Uterus (tissue), 4 donors: ENCODE measurements at places on chromosomes 2 and 18. TPM values are rescaled to one million over a fixed set of nuclear protein-coding genes. Genes with fewer than 3 reads are reported as not detected.

The PLA2R1 gene
- 25.4 TPM for total RNA-seq

The GRP gene
- not detected for total RNA-seq

The ALPG gene
- total RNA-seq, result not detected

The UGT1A6 gene
- total RNA-seq, result not detected

The SERPINB13 gene
- total RNA-seq, result not detected

The LCT gene
- total RNA-seq, result 0.07 TPM

The SGPP2 gene
- 4.2 TPM for total RNA-seq

The RNPEPL1 gene
- total RNA-seq, result 19.1 TPM

The GCG gene
- not detected for total RNA-seq

GRCh38 chr2:229300790-229301189, 29.7 kb upstream of the PID1 start:
- no peaks in the 10 kb centered on the region for H3K4me1 ChIP-seq
- H3K27ac ChIP-seq, result no peak overlapping the region
- H3K27me3 ChIP-seq, result no peaks in the 10 kb centered on the region

GRCh38 chr2:104177179-104177578, 676.7 kb upstream of the POU3F3 start:
- H3K36me3 ChIP-seq, result no peaks in the 10 kb centered on the region
- H3K27ac ChIP-seq, result no peak overlapping the region
- DNase-seq, result no peak
- H3K4me3 ChIP-seq, result no peak overlapping the region

DNA sequence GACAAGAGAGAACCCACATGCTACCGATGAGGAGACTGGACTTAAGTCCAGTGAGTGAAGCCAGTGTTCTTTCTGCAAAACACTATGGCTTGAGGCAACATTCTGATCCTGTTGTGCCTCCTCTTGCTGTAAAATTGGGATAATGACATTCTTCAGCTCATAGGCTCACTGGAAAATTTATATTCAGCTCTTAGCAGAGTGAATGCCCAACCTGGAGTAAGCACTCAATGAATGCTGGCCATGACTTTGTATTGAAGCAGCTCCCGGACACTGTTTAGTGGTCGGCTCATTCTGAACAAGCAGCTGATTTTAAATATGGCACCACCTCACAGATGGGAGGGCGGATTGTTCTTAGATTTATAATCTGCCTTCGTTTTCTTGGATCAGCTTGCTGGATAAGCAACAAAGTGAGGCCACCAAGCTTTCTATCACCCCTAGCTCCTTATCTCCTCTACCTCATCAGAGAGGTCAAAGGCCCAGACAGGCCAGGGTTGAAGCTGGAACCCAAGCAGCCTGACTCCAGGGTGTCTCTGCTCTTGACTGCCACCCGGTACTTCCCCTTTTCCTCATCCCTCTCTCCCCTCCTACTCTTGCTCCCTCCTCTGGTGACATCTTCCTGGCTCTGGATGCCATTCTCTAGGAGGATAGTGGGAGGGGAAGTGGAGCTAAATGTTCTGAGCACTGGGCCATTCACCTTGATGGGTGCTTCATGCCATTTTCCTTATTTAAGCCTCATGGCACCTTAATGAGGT, 11.5 kb downstream of the SLC9A4 start:
- no peaks in the 10 kb centered on the region for H3K4me1 ChIP-seq
- no peak for DNase-seq
- no peak overlapping the region for H3K27ac ChIP-seq

DNA sequence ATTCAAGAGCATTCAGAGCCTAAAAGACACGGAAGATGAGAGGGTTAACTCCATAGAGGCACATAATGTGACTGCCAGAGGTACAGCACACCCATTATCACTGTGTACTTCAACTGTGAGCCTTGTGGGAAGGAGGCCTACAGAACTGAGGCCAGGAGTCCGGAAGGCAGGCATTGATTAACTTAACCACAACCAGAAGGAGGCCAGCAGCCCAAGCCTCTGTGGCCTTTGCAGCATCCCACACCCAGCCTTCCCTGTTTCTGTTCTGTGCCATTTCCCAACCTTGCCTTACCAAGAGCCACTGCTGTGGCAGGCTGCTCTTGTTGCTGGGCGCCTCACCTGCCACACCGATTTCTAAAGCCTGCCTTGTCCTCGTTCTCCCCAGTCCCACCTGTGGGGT, 27.2 kb downstream of the SIGLEC15 start:
- no peak for DNase-seq
- no peak overlapping the region for H3K4me3 ChIP-seq
- H3K27me3 ChIP-seq, result no peaks in the 10 kb centered on the region

GRCh38 chr2:7430869-7431641, 513.8 kb downstream of the RNF144A start:
- H3K4me1 ChIP-seq, result no peaks in the 10 kb centered on the region
- DNase-seq, result no peak
- H3K27me3 ChIP-seq, result no peaks in the 10 kb centered on the region

- peak overlapping the region; percentile 73 for H3K27ac ChIP-seq
- no peak overlapping the region for H3K4me3 ChIP-seq
- H3K36me3 ChIP-seq, result no peaks in the 10 kb centered on the region
- H3K27me3 ChIP-seq, result no peaks in the 10 kb centered on the region
- H3K4me1 ChIP-seq, result peaks cover 7% of the 10 kb centered on the region
Measured at GRCh38 chr2:238939521-238940403, 91.9 kb downstream of the TWIST2 start.

DNA sequence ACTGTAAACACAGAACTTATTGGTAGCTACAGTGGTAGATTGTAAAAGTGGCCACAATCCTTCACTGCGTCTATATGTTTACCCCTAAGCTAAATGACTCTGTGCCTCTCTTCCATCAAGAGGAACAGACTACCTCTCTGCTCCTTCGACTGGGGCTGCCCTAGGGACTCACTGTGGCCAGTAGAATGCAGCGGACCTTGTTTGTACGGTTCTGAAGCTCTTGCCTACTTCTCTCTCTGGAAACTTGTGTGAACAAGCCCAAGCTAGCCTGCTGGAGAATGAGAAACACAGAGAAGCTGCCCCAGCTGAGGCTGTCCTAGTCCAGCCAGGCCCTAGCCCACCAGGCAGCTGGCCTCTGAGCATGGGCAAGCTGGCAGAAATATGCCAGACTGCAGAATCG, 140.8 kb upstream of the SLC1A4 start:
- no peaks in the 10 kb centered on the region for H3K4me1 ChIP-seq
- no peak overlapping the region for H3K4me3 ChIP-seq
- no peaks in the 10 kb centered on the region for H3K36me3 ChIP-seq
- H3K27me3 ChIP-seq, result no peaks in the 10 kb centered on the region

DNA sequence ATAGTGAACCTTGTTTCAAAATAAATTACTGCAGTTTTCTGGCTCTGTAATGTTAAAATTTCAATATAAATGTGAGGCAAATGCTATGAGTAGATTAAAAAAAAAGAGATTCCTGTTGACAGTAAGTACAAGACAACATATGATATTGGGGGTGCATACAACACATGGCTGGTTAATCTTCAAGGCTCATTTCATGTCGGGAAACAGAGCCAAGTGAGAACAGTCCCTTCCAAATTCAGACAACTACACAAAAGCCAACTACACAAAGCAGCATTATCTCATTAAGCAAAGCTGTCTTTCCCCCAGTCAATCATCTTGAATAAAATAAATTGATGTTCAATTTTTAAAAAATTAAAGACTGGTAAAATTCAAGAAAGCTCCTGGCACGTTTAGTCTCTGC, 549.2 kb downstream of the CCDC85A start:
- H3K36me3 ChIP-seq, result no peaks in the 10 kb centered on the region
- no peak for DNase-seq
- no peaks in the 10 kb centered on the region for H3K4me1 ChIP-seq
- H3K27me3 ChIP-seq, result no peaks in the 10 kb centered on the region
- no peak overlapping the region for H3K4me3 ChIP-seq

DNA sequence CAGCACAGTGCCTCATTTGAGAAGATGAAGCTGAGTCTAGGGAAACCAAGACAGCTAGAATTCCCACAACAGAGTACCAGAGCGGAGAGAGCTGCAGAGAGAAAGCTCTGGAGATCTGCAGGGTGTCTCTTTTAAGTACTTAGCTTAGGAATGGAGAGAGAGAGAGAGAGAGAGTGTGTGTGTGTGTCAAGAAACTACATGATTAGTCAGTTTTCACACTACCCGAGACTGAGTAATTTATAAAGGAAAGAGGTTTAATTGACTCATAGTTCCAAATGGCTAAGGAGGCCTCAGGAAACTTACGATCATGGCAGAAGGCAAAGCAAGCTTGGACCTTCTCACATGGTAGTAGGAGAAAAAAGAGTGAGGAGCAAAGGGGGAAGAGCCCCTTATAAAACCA, 64.0 kb downstream of the HIBCH start:
- no peak overlapping the region for H3K27ac ChIP-seq
- H3K36me3 ChIP-seq, result no peaks in the 10 kb centered on the region
- H3K27me3 ChIP-seq, result no peaks in the 10 kb centered on the region
- H3K4me1 ChIP-seq, result no peaks in the 10 kb centered on the region
- no peak for DNase-seq

DNA sequence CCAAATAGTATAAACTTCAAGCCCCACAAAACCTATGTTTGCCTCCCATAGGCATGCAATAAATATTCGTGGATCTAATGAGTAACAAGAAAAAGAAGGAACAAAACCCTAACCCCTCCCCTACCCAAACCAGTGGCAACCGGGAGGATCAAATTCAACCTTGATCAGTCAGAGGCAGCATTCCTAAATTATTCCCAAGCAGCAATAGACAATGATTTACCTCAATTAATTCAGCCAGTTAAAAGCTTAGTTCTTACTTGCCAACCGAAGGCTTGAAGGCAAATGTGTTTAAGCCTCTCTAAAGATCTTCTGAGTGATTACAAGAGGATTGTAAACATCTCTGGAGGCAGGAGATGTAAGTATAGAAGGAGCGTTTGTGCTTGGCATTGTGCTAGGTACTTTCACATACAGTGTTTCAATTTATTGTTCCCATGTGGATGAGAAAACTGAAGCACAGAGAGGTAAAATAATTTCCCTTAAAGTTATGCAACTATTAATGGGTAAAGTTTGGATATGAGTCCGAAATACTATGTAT, 197.7 kb downstream of the MTX2 start:
- H3K36me3 ChIP-seq, result no peaks in the 10 kb centered on the region
- no peak for DNase-seq
- no peaks in the 10 kb centered on the region for H3K27me3 ChIP-seq
- no peak overlapping the region for H3K4me3 ChIP-seq

DNA sequence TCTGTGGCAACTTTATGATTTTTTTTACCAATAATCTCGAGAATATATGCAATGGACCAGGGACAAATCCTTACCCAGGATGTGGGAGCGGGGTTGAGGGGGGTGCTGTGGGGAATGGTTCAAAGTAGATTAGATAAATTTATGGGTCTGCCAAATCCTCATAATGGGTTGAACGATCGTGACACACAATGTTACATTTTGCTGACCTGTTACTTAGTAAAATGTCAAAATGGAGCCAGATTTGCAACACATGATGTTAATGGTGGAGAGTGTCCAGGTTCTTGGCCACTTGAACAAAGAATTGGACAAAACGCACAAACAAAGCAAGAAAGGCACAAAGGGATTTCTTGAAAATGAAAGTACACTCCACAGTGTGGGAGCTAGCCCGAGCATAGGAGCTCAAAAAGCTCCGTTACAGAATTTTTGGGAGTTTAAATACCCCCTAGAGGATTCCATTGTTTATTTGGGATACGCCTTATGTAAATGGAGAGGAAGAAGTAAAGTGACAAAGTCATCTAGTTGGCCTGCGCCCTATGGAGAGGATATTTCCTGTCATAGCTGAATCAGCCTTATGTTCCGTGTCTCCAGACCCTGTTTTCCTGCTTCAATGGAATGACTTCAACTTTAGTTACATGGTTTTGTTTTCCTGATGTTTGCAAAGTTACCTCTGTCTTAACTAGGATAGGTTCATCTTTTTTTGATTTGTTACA, 776.0 kb downstream of the DCC start:
- H3K4me1 ChIP-seq, result no peaks in the 10 kb centered on the region
- H3K27me3 ChIP-seq, result no peaks in the 10 kb centered on the region
- H3K27ac ChIP-seq, result no peak overlapping the region
- no peak for DNase-seq
- H3K36me3 ChIP-seq, result no peaks in the 10 kb centered on the region

DNA sequence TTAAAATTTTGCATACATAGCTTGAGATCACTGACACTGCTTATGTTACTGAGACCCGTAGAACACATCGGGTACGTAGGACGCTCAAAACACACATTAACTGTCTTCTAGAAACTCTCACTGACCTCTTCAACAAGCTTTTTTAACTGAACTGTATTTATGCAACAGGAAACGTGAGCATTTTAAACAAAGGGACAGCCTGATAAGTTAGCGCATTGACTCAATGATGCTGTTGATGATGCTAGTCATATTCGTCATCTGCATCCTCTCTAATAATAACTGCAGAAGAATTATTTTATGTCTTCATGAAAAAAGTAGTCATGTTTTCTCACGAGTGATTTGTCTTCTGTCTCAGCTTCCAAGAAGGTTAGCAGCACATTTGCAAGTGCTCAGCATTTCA, 824.0 kb downstream of the DCDC2C start:
- no peaks in the 10 kb centered on the region for H3K27me3 ChIP-seq
- H3K27ac ChIP-seq, result no peak overlapping the region
- H3K4me1 ChIP-seq, result no peaks in the 10 kb centered on the region
- no peak overlapping the region for H3K4me3 ChIP-seq
- H3K36me3 ChIP-seq, result no peaks in the 10 kb centered on the region
- no peak for DNase-seq

GRCh38 chr2:167537743-167538142, 649.5 kb downstream of the XIRP2 start:
- DNase-seq, result no peak
- no peak overlapping the region for H3K27ac ChIP-seq
- H3K36me3 ChIP-seq, result no peaks in the 10 kb centered on the region
- no peaks in the 10 kb centered on the region for H3K27me3 ChIP-seq
- H3K4me1 ChIP-seq, result no peaks in the 10 kb centered on the region
- H3K4me3 ChIP-seq, result no peak overlapping the region

DNA sequence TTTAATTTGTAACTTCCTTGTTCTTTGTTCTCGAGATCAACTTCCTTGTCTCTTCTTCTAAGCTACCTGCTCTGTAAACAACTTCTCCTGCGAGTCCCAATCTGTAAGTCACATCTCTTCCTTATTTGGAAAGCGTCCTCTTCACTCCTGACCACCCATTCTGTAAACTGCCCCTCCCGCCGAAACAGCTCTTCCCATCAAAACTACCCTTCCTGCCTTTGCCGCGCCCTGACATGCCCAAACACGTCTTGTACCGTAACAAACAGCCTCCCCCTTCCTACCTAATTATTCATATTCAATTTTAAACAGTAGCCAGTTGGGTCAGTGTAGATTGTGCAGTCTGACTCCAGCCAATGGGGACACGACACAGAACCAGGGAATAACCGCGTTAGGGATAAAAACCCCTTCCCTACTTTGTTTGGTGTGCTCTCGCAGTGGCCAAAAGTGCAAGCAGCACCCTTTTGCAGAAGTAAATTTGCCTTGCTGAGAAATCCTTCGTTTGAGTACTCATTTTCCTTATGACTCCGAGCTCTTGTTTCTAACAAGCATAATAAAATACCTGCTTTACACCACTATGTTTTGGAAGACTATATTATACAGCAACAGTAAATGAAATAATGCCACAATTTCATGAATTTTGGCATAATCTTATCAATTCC, 39.8 kb downstream of the PIAS2 start:
- H3K27ac ChIP-seq, result no peak overlapping the region
- DNase-seq, result no peak
- H3K4me1 ChIP-seq, result no peaks in the 10 kb centered on the region
- H3K4me3 ChIP-seq, result no peak overlapping the region

- no peaks in the 10 kb centered on the region for H3K36me3 ChIP-seq
- no peak for DNase-seq
- H3K4me3 ChIP-seq, result no peak overlapping the region
- no peaks in the 10 kb centered on the region for H3K27me3 ChIP-seq
Measured at GRCh38 chr2:106085181-106085940, 108.7 kb downstream of the UXS1 start.

GRCh38 chr2:74708296-74708695, 54.2 kb downstream of the SEMA4F start:
- H3K4me3 ChIP-seq, result no peak overlapping the region
- DNase-seq, result no peak
- H3K27me3 ChIP-seq, result no peaks in the 10 kb centered on the region
- H3K36me3 ChIP-seq, result no peaks in the 10 kb centered on the region
